ENCODE measurements at places on chromosomes 5 and 9.

DNA sequence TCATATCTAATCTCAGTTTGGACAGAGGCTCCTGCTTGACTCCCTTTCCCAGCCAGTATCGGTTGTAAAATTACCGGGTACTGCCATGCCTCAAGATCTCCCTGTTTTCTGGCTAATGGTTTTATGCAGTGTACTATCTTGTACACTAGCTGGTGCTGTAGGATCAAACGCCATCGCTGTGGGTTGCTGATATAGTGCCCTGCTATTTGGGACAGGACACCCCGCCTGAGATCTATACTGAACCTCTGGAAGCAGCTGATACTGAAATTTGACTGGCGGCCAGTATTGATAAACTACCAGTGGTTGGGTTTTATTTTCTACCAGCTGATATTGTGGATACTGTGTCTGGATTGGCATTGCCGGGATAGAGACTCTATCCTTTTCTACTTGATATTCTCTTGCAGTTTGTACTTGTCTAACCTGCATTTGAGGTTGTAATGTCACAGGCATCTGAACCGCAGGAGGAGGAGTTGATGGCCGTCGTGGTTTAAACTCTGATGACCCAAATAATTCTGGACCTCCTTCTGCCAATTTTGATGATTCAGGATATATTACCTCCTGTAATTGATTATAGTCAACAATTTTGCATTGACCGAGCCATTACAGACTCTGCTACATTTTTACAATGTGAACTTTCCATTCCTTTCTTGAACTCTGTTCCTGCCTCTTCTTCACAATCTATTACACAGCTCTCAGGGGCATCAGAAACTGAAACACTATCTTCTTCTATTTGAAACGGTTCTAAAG is 112.5 kb upstream of the LARP1 start:
- DNase-seq = no peak

DNA sequence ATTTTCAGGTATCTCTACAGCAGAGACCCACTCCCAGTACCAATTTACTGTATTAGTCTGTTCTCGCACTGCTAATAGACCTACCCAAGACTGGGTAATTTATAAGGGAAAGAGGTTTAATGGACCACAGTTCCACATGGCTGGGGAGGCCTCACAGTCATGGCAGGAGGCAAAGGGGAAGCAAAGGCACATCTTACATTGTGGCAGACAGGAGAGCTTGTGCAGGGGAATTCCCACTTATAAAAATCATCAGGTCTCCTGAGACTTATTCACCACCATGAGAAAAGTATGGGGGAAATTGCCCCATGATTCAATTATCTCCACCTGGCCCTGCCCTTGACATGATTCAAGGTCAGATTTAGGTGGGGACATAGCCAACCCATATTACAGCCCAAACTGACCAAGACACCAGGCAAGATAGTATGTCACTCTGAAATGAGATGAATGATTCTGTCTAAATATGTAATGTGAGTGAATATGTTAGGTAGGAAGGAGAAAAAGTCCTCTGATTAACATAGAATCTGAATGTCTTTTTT is 182.5 kb upstream of the CDH12 start:
- no peak for DNase-seq

DNA sequence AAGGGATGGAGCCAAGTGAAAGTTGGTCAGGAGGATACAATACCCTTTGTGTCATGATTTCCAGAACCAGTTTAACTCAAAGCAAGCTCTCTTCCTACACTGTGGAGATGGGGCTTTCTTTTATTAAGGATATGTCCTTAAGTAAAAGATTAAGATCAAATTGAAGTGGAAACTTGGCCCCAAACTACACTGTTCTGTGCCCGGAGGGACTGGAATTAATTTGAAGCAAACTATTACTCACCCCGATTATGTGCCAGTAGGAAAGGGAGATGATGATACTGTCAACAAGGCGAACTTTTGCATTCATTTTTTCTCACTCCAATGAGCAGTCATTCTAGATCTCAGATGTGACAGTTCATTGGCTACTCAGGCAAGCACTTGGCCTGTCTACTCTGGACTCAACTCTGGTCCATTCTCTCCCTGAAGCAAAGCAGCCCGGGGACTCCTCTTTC is 186.7 kb downstream of the NTRK2 start:
- no peak for DNase-seq

- no peak for DNase-seq
Observed at GRCh38 chr9:86043999-86044398, 55.4 kb downstream of the GOLM1 start.

DNA sequence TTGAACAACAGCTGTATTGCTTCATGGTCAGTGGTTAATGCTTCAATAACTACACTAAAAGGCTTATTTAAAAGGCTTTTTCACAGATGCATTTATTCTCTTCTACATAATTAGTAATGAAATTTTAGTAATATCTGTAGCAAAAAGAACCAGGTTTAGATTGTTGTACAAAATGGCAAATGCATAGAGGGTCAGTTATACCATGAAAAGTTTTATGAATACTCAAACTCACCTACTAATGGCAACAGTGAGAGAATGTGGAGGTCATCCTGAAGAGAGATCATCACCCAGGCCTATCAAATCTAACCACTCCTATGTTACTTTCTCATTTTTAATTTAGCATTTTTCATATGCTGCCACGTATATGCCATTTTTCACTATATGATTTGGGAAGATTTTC is 444.3 kb upstream of the CDH9 start:
- no peak for DNase-seq

DNA sequence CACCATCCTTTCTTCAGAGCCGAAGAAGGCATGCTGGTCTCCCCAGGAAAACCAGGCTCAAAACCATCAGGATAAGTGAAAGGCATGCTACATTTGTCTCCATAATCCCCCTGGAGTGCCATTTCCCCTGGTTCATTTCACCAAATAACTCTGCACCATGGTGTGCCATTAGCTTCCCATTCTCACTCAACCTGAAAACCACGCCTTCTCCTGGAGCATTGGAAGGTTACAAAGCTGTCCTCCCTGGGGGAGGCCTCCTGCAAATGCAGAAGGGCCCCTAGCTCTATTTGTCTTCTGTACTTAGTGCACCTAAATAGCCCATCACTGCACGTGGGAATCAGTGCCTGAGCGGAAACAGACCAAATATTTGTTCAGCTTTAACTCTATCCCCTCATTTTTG is 90.2 kb upstream of the ICE1 start:
- no peak for DNase-seq

GRCh38 chr5:111697881-111698757 is 58.9 kb downstream of the NREP start:
- DNase-seq = no peak

- no peak for DNase-seq
Observed at GRCh38 chr5:33462456-33462855, 21.7 kb downstream of the TARS1 start.

GRCh38 chr9:114261987-114262386 is 60.9 kb upstream of the ORM1 start:
- DNase-seq = no peak

GRCh38 chr9:68522131-68522530 is 18.6 kb downstream of the TMEM252 start:
- DNase-seq = no peak

- no peak for DNase-seq
Observed at GRCh38 chr5:67316695-67317094, 120.1 kb upstream of the CD180 start.

- no peak for DNase-seq
Observed at GRCh38 chr5:135444360-135444759, 2.8 kb downstream of the DCANP1 start.

DNA sequence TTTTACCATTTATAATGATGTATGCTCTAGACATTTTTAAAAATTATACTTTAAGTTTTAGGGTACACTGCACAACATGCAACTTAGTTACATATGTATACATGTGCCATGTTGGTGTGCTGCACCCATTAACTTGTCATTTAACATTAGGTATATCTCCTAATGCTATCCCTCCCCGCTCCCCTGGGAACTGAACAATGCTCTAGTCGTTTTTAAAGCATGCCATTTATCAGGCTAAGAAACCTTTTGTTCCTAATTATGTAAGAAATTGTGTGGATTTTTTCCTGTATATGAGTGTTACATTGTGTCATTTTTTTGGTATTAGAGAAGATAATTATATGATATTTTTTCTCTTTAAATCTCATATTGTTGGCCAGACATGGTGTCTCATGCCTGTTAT is 72.8 kb upstream of the SGCD start:
- DNase-seq = no peak

DNA sequence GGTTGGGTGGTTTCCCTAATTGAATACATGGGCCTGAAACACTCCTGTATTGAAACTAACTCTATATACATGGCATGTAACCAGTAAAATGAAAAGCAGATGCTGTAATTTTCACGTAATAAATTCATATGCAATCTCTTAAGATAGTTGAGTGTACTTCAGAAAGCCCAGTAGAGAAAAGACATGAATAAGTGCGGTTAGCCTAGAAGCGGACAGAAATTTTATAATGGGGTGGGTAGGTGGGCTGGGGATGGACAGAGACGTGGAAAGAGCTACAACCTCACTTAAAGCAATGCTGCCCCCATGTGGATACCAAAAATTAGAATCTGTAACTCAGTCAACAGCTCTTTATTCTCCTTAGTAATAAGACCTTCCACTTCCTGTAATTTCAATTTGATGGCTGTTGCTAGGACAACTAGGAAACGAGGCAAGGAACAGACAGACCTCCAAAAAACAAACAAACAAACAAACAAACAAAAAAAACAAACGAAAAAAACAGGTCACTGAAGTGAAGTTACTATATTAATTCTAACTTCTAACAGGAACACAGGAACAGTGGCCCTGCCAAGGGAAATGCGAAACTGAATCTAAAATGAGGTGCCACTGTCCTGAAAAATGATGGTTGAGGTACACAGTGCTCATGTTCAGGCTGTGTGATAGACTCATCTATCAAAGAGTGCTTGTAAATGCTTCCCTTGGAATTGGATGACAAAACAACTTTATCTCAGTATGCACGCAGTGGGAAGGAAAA is 103.4 kb upstream of the GNA14 start:
- no peak for DNase-seq

GRCh38 chr9:33117306-33117705 is 40.8 kb upstream of the SMU1 start:
- DNase-seq = no peak

DNA sequence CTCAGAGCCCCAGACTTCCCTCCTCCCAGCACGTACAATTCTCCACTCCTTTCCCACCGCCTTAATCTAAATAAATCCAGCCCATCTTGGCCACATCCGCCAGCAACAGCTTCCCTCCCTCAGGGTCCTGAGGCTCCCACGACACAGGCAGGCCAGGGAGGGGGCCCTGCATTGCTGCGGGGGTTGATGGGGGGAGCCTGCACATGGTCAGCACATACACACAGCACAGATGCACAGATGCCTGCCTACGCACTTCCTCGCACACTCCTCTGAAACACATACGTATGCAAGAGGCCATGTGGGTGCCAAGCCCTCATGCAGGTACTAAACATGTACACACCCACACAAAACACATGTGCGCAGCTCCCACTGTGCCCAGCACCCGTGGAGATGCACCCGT is 14.8 kb downstream of the PDGFRB start:
- no peak for DNase-seq

DNA sequence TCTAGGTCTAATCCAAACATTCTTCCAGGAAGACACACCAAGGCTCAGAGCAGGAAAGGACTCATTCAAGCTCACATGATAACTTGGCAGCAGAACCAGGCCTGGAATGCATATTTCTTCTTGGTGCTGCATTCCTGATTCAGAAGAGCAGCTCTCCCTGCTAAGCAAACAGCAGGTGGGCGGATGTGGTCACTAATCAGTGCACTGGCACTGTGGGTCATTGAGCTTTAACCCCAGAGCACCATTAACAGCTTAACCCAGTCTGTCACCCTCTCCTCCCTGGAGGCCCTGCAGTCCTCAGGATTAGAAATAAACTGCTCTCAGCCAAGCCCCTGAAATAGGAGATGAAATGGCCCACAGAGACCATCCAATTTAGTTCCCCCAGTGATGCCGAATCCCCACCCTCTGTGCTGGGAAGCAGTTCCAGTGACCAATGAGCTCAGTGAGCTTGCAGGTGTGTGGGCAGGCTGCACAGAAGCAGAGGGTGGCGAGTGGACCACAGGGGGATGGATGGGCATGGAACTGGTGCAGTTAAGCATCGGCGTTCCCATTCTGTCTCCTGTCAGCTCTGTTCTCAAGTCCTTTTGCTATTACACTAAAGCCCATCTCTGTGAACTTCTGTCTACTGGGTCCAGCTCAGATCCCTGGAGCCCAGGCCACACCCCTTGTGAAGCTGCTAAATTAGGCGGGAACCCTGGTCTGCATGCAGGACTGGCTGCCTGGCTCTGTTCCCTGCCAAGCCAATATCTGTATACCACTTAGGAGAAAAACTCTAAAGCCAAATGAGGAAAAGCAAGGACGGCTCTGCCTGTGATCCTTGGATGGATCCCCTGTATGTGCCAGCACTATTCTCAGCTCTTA is 16.6 kb upstream of the MEGF9 start:
- DNase-seq = no peak

DNA sequence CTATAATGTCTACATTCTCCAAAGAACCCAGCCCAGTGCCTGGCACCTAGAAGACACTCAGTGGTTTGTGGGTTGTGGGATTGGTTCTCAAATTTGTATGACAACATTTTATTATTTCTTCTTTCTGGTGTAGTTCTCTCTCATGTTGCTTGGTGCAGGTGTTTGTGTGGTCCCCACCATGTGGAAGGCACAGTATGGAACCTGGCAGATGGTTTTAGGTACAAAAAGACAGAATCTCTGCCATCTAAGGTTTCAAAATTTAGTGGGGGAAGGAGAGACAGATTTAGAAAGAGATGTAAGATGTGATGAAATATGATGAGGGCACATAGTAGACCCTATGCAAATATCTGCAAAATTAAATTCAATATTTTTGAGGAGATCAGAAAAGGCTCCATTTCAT is 323.8 kb downstream of the CDK5RAP2 start:
- DNase-seq = no peak

- DNase-seq = no peak
Observed at GRCh38 chr5:35545190-35545589, 72.5 kb upstream of the SPEF2 start.

- no peak for DNase-seq
Observed at GRCh38 chr5:125117566-125117965, 371.1 kb upstream of the ZNF608 start.

- DNase-seq = no peak
Observed at GRCh38 chr5:73808911-73809310, 182.9 kb downstream of the ARHGEF28 start.

- DNase-seq = no peak
Observed at GRCh38 chr5:149210225-149210624, 61.4 kb upstream of the AFAP1L1 start.

Measured in activated CD4-positive, alpha-beta memory T cell treated with anti-CD3 and anti-CD28 coated beads, Interleukin-2, amount 10 ng/mL, durations not matched to agents 7 days and 5 days (primary cell).